ENCODE measurements at places on chromosomes 4 and X.
A peak's percentile ranks its signal among the peaks of the same experiment; 100 is the strongest.

DNA sequence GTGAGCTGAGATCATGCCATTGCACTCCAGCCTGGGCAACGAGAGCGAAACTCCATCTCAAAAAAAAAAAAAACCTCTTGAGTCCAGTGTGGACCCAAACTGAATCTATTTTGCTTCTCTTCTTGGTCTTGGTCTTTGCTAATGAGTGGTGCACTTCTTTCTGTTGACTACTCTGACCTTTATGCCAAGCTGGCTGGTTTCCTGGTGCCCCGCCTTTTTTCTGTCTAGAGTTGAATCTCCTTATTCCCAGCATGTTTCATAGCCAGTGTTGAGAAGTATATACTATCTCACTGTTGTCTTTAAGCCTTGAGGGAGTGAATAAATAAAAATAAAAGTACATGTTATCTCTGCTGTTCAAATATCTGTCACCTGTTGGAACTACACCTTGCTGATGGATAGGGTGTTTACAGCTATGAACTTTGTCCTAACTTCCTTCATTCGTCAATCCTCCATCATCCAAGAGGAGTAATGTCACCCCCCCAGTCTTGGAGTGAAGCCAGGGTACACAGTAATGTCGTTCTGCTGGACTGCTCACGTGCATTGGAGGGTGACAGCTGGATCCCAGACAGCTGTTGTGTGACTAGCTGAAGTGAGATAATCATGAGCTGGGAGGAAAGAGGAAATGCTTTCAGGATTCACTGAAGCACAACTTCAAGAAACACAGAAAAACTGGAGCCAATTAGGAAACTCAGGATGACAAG, 99.3 kb upstream of the PRKG2 start:
- no peak for DNase-seq

DNA sequence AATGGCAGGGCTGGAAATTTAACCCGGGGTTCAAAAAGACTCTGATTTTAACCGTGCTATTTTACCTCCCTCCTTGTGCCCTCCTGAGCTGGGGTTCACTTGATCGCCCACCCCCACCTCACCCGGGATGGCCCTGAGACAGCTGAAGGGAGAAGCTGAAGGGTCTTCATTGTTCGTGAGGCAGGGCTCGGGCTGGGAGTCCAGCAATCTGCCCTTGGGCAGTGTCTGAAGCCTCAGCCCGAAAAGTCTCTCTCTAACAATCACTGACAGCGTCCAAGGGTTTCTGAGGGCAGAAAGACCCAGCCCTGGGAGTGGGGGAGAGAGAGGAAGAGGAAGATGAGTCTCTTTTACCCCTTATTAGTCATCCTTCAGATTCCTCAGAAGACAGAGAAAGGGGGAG, 39.4 kb upstream of the PHOX2B start:
- no peak for DNase-seq

GRCh38 chr4:14920237-14920636, 82.0 kb upstream of the CPEB2 start:
- no peak for DNase-seq

DNA sequence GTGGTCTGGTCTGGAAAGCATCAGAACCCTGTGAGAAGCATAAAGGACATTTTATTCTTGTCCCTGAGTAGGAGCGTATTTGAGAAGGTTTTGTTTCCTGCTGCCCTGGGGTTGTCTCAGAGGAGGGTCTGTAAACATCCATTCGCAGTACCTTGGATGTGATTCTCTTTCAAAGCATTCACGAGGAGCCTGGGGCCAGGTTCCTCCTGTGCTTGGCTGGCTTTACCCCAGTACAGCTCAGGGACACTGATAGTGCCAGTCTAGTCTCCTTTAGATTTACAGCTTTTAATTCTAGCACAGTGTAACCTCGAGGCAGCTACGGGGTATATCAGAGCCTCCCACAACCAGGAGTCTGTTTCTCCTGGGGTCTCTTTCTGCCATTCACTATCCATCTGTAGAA, 2.7 kb downstream of the CLRN2 start:
- no peak for DNase-seq

DNA sequence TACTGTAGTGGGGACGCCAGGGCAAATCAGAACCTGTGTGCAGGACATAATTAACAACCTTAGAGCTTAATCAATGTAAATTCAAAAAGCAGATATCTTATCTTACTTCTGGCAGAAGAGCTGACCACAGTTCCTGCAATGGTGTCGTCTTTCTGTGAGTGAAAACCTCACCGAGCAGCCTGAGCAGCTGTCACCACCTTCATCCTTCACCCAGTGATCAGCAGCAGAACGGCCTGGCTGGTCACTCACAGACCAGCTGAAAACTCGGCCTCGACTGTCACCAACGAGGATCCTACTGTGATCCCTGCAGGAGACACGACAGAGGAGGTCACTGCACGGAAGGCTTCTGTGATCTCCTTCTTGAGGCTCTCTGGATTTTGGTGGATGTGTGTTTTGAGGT, 94.2 kb downstream of the CDS1 start:
- DNase-seq = no peak

GRCh38 chrX:72258174-72258573, 18.9 kb downstream of the RPS4X start:
- DNase-seq = no peak

DNA sequence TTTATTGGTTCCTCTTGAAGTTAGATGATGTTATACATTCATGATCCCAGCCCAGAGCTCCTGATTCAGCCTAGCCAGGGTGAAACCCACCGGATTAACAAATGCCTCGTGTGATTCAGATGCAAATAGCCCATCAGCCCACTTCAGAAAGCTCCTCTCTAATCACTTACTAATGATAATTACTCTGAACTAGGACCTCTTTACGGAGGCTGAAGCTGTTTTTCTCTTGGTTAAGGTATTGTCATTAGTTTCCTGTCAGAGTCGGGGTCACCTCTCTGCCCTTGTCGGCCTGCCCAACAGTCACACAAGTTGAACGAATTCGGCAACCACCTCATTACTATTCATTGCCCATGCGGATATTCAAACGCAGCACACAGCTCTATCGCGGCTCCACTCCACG, 36.6 kb downstream of the ZFP42 start:
- DNase-seq = no peak

- no peak for DNase-seq
Measured at GRCh38 chr4:156473151-156473550, 498.4 kb downstream of the PDGFC start.

GRCh38 chr4:42768125-42768748, 111.3 kb upstream of the ATP8A1 start:
- DNase-seq = no peak

- DNase-seq = no peak
Measured at GRCh38 chrX:96538104-96538725, 146.4 kb upstream of the DIAPH2 start.

DNA sequence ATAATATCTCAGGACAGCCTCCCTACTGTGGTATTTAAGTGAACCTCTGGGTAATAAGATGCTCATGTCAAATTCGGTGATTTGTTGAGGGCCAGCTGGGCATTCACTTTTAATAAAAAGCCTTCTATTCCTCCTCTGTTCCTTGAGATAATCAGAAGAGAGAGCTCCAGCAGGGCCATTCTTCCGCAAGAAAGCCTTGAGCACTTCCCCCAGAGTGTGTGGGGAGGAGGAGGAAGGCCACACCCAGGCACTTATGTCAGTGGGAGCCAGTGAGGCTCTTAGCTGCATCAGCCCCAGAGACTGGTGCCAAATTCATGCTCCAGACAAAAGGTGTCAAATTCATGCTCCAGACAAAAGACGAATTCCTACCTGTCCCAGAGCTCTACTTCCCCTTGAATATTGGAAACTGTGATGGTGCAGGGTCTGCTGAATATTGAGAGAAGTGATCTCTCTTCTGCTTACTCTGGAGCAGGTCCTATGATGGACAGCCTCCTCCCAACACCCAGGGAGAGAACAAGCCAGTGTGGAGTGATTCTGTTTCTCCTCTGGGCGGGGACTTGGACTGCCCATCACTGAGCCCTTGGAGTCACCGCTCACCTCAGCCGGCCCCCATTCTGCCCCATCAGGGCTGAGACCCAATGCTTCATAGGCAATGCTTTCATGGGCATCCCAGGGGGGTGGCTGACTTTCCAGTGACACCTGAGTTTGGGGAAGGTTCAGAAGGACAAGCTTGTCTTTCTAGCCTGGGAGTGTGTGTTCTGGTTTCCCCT, 68.1 kb downstream of the FHDC1 start:
- no peak for DNase-seq

DNA sequence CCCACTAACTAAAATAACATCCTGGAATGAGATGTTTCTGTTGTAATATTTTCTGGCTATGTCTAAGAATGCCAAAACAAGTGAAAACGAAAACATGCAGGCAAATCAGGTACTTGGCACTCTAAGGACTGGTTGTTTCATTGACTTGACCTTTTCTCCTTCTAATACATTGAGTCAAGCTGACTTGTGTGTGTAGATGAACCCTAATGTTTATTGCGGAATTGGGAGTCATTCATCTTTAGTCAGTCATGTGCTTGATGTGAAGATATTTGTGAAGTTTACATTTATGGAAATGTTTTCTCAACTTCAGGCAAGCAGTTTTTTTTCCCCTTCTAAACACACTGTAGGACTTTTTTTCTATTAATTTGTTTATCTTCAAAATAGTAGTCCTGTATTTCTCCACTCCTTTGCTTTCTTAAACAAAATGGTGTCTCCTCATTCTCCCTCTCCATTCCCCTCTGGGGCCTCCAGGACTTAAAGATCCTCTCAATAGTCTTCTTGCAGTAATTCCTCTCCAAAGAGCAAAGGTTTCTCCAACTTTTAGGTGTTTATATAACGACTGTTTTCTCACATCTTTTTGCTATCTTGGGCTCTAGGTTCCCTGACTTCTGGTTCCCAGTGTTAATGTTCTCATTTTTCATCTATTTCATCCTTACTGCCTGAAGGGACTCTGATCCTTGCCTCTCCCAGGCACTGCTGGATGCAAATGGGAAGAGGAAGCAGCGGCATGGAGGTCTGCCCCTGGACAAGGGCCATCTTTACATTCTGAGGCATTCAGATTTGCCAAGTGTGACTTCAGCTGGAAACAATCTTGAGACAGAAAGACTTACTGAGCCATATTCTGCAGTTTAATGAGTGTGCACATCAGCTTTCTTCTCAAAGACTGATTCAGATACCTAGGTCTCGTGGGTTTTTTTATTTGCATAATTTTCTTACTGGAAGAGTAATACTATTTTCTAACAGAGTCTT, 166.4 kb downstream of the ARHGAP6 start:
- no peak for DNase-seq

DNA sequence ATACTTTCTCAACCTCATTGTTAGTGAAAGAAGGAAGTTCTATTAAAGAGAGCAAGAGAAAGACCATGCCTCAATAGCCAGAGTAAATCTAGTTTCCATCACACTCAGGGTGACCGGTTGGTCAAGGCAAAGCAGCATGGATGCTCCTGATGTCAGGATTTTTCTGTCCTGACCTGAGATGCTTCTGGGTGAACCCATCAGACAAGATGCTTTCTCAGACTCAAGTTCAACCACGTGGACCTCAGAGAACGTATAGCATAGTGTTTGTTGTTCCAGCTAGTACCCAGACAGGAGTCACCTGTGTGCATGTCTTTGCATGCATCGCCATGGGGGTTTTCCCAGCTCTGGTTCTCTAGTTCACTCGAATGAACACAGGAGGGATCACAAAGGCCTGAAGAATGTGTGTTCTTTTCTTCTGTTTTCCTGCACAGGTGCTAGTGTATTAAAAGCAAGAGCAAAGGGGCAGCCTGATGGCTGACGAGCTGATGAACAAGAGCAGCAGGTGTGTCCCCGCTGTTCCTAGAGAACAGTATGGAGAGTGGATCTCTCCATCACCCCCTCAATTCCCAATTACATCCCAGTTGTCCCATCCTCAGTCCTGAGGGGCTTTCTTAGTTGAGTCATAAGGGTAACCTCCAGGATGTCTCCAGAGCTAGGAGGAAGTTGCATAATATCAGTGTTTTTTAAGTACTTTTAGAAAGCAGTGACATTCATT, 110.5 kb upstream of the ENPP6 start:
- DNase-seq = no peak

DNA sequence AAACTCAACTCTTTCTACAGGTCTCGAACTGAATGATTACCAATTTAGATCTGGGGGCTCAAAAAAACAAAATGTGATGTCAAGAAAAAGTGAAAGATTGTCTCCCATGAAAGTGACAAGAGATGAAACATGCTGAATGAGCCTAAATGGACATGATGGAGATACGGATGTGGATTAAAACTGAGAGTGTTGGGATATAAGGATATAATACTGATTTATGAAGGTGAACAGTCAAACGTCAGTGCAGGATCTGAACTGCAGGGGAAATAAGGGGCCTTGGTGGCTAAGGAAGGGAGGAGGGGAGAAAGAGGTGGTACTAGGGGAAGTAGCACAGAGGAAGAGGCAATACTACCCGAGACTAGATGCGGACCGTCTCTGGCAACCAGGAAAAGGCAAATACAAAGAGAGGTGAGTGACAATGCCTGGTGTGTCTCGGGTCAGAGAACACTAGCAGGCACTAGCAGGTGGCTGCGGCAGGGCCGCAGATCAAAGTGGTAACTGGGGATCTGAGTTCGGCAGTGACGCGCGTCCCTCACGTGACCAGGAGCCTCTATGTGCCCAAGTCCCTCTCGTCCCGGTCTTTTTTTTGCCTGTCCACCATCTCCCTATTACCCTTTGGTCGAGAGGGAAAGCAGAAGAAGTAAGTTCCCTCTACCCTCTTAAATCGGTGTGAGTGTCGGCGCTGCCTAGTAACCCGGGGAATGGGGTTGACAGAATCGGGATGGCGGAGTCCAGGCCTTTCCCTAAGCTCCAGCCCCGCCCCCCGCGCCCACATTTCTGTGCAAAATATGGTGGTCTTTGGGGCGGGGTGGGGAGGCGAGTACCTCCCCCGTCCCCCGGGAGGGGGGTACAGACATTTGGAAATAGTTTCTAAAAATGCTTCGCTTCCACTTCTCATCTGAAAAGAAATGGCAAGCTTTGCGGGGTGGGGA, at the start of gene TCEAL1:
TSS of gene TCEAL1 (plus strand) at position 590 of the 932 bp plus-strand sequence. CDS start 942 bp downstream, outside the sequence.
- DNase-seq = peak; percentile 79

- DNase-seq = no peak
Measured at GRCh38 chr4:100367451-100367850, 150.4 kb downstream of the EMCN start.

- DNase-seq = no peak
Measured at GRCh38 chrX:143873343-143873742, 10.5 kb upstream of the UBE2NL start.

DNA sequence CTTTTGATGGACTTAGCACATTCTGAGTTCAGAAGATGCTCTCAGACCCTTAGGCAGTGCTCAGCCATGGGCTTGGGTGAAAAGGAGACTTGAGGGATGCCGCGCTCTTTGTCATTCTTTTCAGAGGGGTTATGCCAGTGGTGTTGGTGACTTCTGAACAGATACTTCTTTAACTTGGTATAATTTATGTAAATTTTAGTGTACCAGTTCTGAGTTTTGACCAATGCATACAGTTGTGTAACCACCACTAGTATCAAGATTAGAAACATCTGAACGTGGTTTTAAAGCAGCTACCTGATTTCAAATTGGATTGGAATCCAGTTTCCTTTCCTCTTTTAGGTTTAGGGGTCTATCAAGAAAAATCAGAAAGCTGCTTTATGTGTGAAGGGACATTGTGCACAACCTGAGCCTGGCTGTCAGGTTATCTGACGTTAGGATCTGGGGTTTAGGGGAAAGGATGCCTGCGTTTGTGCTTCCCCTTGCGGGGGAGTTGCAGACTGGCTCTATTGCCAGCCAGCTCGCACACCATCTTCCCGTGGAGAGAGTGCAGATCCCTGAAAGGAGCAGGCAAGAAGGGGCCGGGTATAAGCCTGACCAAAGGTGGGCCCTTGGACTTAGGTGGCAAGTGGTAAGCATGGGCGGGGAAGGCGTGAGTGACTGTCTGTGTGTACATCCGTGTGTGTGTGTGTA, 19.0 kb downstream of the SMS start:
- no peak for DNase-seq
